ENCODE measurements at places on chromosomes 4 and X.

- no peak for DNase-seq
Measured at GRCh38 chrX:3699821-3700381, 13.5 kb downstream of the PRKX start.

DNA sequence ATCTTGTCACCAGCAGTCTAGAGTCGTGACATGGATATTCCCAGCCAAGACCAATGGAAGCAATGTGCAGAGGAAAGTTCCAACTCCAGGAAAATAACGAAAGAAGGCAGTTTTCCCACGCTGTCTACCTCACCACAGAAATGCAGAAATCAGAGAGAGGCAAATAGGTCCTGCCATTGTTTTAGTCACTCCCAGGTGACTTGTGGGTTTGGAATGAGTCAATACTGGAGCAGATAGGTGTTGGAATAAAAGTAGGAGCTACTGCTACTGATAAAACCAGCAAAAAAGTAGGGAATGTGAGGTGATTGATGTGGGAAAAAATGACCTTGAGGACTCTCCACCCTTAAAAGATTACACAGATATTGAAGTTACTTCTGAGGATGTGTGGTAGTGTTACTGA is 72.8 kb upstream of the RAI2 start:
- DNase-seq = no peak

- no peak for DNase-seq
Measured at GRCh38 chrX:17370191-17370590, 4.8 kb upstream of the NHS start.

DNA sequence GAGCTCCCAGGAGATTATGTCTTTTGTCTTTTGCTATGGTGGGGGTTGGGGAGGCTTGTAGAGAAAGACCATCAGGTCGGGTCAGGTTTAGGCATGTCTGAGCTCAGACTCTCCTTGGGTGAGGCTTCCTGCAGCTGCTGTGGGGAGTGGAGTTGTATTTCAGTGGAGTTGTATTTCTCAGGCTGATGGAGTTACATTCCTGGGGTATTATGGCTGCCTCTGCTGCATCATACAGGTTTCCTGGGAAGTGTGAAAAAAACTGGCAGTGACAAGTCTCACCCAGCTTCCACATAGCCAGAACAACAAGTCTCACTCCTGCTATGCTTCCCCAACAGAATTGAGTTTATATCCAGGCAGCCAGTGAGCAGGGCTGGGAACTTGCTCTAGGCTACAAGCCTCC is 119.3 kb downstream of the VSIG4 start:
- no peak for DNase-seq

DNA sequence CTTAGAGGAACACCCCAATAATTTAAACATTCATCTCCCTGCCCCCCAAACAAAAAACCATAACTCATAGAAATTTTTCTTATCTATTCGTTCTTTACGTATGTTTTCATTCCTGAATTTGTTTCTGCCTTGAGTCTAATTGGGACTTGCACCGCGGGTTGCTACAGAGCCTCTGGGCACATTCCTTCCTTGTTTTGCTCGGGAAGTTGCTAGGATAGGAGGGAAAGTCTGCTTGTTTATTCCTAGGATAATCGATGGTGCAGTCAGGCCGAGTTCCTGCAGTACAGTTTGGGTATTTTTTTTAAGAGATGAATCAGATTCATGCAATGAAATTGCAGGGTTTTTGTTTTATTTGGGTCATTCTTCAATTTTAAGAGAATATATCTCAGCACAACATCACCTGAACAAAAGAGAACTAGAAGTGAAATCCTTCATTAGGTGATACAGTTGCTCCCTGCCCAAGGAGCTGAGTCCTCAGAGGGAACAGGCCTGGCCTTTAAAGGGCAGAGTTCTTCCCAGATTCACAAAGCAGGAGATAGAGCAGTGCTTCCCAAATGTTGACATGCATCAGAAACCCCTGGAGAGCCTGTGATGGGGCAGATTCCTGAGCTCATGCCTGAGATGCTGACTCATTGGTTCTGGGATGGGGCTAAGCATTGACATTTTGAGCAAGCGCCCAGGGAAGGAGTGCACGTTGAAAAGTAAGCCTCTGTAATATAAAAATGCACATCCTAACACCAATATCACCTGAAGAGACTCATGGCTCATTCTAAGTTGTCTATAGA is 114.9 kb upstream of the FAM9B start:
- DNase-seq = no peak

DNA sequence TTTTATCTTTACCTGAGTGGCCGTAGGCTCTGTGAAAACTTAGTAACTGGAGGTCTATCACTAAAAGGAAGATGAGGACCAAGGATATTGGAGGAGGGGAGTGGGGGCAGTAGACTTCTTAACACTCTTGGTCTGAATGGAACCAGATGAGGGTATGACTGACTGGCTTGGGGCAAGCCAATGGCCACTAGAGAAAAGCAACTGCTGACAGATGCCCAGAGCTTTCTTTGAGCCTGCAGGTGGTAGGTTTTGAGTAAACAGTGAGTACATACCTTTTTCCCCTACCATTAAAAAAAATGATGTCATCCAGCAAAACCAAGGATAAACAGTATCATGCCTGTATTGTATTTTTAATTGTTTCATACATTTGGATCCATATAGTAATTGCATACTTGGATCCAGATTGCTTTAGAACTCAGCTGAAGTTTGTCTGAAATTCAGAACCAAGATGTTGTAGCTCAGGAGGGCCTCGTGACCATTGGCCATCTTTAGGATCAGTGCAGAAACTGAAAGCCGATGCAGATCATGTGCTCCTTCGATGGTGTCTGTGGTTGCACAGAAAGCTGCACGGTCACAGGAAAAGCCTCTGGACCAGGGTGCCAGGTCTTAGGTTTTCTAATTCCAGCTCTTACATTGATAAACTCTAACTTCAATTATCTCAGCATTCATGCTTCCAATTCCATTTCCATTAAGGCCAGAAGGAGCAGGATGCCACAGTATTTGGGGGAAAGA is 131.0 kb downstream of the PDGFRA start:
- DNase-seq = no peak

DNA sequence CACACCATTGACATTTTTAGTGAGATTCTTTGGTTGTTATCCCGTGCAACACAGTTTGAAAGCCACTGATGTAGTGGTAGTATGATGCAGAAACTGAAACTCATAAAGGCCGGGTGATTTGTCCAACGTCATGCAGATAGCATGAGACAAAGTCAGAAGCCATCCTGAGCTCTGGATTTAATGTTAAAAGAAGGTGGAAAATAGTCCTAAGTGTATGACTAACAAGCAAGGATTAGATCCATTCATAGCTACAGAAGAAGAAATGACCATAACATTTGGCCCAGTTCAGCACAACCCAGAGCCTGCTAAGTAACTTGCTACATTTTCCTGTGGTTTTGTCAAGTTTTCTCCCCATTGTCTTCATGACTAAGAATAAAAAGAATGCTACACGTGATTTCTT is 142.4 kb downstream of the AMELX start:
- no peak for DNase-seq

DNA sequence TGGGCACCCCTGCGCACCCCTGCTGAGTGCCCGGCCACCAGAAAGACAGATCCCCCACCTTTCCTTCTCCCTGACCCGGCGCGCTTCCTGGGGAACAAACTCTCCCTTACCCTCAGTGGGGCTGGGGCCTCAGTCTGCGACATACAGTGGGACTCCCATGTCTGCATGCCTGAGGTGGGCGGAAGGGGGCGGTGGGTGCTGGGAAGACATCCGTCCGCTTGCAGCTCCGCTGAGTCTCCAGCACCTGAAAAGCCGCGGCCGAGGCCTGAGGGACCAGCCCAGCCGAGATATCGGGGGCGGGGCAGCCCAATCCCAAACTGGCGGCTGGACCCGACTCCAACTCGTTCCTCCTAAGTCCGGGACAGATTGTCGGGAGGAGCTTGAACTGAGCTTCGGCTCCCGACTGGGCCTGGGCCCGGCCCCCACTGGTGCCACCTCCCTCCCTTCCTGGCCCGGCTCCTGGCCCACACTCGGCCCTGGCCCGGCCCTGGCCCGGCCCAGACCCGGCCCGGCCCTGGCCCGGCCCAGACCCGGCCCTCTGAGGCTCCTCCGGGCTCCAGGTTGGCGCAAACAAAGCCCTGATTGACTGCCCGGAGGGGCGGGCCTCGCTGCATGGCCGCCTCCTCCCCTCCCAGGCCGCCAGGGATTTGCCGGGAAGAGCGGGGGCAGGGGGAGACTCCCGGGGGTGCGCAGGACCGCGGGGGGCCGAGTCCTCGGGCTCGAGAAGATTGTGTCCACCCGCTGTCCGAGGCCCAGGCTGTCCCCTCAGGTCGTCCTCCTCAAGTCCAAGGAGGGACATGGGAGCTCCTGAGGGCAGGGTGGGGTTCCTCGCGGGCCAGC is 877 bp upstream of the SLC16A2 start:
- DNase-seq = no peak

DNA sequence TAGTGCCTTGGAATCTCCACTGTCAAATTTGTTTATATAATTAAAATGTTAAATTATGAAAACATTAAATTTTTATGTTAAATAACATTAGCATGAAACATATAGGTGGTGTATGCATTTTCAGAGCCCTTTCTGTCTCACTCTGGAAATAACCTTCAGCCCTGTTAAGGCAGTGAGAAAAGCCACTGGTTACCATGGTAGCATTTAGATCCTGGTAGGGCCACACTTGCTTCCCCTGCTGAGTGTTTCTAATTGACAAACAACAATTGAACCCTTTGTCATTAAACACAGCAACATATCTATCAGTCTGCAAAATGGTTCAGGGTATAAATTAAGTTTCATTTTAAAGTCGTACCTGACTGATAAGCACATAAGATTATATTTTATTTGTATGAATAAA is 63.5 kb downstream of the PDK3 start:
- DNase-seq = no peak

GRCh38 chr4:151174784-151175183 is 75.4 kb downstream of the RPS3A start:
- no peak for DNase-seq

- peak; percentile 30 for DNase-seq
Measured at GRCh38 chrX:73562984-73563737, at the start of gene CHIC1. Gene CHIC1, plus strand, starts transcription at chrX:73563197. Its CDS starts 88 bp downstream, at chrX:73563285.

DNA sequence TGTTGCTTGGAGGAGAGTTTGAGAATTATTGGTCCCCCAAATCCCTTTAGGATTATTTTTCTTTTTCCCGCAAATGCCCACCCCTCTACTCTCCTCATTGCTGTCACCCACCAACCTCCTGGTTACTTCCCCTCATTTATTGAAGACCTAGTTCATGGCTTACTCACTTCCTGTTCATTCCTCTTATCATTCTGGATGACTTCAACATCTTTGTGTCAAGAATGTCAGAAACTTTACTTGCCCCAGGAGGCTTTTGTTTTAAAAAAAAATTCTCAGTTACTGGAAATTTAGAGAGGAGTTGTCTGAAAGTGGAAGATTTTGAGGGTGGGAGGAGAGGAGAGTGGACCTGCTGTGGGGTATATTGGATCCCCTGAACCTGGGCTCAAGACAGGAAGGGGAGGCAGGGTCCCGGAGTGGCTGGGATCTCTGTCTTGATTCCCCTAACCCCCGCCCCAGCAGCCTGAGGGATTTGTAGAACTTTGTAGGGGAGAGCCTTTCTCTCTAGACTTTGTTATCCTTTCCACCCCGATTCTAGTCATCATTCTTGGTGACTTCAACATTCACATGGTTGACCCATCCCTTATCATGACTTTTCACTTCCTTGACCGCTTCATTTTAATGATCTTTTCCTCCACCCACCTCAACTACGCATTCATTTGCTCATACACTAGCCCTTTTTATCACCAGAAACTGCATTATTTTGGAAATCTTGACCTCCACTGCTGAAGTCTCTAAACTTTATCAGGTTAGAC is 69.9 kb upstream of the ESX1 start:
- no peak for DNase-seq

GRCh38 chr4:74547042-74547441 is 102.1 kb downstream of the AREG start:
- DNase-seq = no peak

GRCh38 chr4:112113864-112114263 is 31.4 kb upstream of the FAM241A start:
- no peak for DNase-seq

- DNase-seq = no peak
Measured at GRCh38 chr4:39719804-39720580, 22.1 kb downstream of the UBE2K start.

DNA sequence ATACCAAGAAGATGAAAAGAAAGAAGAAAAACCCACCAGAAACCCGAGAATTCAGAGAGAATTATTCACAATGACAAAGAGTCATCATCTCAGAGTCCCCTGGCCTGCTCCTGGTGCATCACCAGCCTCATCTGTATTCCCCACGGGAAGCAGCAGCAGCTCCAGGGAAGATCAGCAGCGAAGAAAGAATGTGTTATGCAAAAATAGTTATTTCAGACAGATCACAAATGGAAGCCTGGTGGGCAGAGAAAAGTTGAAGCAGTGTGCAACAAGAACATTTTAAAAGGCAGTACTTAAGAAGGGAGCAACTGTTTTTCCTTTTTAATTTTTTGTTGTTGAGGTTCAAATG is 189.2 kb downstream of the PPP3CA start:
- DNase-seq = no peak

DNA sequence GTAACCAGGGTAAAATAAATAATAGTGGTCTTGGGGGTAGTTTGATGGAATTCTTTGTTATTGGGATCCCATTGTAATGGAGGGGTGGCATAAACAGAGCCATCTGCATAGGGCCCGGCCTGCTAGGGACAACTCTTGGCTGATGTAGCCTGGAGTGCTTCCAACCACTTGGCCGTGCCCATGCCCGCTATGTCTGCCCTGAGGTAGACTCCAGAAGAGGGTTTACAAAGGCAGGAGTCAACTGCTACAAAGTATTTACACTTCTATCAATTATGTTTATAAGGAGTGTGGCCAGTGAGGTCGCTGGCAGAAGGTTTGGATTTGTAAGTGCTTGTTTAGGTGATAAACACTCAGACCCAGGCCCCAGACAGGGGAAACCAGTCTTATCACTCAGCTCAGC is 8.1 kb downstream of the RASL11B start:
- DNase-seq = no peak

DNA sequence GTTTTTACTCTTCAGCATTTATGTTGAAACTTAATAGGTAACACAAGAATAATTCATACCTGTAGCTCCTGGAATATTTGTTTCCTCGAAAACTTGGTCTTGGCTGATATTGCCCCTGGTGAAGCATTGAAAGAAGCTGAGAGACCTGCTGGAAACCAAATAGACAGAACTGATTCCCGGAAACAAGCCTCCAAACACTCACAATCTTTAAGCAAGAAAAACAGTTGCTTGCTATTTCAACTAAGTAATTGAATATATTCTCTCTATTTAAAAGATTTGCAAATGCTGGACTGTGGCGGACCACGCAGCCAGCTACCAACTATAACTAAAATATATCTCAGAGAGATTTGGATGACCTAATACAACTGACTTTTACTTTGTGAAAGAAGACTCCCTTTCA is 3.6 kb downstream of the PCDH18 start:
- DNase-seq = no peak

- DNase-seq = no peak
Measured at GRCh38 chrX:97854086-97854485, 970.4 kb downstream of the RPA4 start.

GRCh38 chr4:123606946-123607542 is 210.4 kb downstream of the SPRY1 start:
- no peak for DNase-seq

- no peak for DNase-seq
Measured at GRCh38 chr4:148944136-148944838, 502.1 kb upstream of the NR3C2 start.

- DNase-seq = no peak
Measured at GRCh38 chr4:7473081-7473480, 38.4 kb upstream of the PSAPL1 start.

GRCh38 chr4:181085557-181085956 is 1157.6 kb upstream of the TENM3 start:
- no peak for DNase-seq

- DNase-seq = no peak
Measured at GRCh38 chr4:173505924-173506518, 24.0 kb downstream of the HAND2 start.
